Epithelial cell of proximal tubule (primary cell): ENCODE measurements at places on chromosomes 4 and X. TPM values are rescaled to one million over a fixed set of nuclear protein-coding genes. Genes with fewer than 3 reads are reported as not detected.

- no peak for DNase-seq
Observed at GRCh38 chrX:110026099-110026844, 23.4 kb downstream of the TMEM164 start.

CFAP99 gene
- total RNA-seq = not detected in 2 replicates

- no peak for DNase-seq
Observed at GRCh38 chrX:24210190-24210589, 60.7 kb downstream of the ZFX start.

GRCh38 chr4:81032771-81033684, 2.5 kb downstream of the BMP3 start:
- DNase-seq = no peak

ARMCX4 gene
- total RNA-seq = 0.65 and 1.6 TPM in 2 replicates

DNA sequence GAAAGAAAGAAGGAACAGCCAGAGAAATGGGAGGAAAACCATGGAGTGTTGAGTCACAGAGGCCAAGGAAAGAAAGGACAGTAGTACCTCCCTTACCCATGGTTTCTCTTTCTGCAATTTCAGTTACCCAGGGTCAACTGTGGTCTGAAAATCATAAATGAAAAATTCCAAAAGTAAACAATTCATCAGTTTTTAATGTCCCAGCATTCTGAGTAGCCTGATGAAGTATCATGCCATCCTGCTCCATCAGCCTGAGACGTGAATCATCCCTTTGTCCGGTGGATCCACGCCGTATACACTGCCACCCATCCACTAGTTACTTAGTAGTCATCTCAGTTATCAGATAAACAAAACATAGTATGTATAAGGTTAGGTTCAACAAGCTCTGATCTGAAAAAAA, 114.2 kb downstream of the COMMD8 start:
- DNase-seq = no peak

DNA sequence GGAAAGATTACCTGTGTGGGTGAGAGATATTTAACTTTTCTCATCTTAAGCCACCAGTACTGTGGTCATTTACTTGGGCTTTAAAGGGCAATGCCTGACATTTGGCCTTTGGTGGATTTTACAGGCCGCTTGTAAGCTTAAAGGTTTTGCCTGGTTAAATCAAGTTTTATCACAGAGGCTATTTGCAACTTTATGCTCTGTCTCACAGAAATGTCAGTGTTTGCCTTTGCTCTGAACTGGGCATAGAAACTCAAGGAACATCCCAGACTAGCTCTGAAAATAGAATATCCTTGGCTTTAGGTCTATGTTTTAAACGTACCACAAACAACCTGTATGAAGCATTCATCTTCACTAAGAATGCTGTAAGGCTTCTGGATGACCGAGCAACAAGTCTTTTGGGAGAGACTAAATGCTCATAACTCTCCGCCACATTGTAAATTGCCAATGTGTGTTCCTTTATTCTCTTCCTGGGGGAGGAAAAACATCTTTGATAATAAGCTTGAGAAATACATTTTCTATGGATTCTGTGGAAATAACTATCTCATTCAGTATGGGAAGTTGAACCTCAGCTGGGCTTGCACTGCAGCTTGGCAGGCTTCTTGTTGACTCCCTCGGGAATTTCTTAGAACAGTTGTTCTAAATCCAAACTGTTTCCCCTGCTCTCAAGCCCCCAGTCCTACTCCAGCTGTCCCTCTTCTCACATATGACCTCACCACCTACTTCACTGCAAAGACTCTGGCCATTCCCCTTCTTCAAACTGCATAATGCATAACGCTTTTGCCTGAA, 105.8 kb upstream of the WDR44 start:
- DNase-seq = no peak

CNGA1 gene
- total RNA-seq = 0.87 and 2.8 TPM in 2 replicates

GAGE1 gene
- total RNA-seq = not detected in 2 replicates

DNA sequence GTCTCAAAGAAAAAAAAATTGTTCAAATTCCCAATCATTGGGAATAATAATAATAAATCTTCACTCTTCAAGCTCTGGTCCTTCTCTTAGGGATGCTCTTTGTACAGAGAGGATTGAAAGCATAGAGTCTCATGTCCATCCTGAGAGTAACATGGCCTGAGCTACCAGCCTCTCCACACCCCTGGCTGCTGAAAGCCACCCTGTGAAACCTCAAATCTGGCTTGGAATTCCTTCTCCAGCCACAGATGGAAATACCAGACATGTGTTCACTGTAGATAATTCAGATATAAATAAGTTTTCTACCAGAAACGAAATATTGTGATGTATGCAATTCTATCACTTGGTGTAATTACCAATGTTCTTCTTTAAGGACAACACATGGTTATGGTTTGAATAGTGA, 140.6 kb downstream of the ARSF start:
- DNase-seq = no peak

DNA sequence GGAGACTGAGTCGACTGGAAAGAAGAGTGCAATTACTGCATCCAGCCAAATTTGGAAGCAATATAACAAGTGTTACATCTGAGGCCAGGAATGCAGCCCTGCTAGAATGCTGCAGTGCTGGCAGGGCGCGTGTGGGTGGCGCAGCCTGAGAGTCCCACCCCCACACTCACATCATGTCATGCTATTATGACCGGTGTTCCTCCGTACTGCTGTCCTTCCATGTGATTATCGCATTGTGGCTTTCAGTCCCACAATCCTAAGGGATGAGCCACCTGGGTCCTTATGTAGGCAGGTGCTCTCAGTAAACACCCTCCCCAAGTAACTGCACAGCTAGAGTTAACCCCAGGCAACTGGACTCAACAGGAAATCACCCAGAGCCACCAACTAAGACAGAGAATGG, 122.6 kb upstream of the CPEB2 start:
- no peak for DNase-seq

DNA sequence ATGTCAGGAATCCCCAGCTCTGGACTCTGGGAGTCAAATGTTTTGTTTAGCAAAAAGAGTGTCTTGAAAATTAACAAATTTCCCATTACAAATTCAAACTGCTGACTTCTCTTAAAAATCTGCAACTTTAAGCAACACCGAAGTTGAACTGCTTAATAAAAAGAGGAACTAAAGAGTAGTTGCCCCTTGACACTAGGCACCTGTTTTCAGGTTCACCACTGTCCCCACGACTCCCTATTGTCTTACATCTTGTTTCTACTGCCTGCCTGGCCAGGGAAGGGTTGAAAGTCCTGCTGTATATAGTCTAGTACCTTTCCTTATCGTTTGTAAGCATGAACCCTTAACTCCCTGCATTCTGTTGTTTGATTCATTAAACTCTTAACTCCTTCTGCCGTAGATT, 173.9 kb downstream of the SCFD2 start:
- DNase-seq = no peak

KIF4A gene
- 26.8 and 28.6 TPM in 2 replicates for total RNA-seq

GLRA2 gene
- not detected in 2 replicates for total RNA-seq

GRCh38 chrX:72569786-72570185, 2.9 kb downstream of the HDAC8 start:
- no peak for DNase-seq
